Activated CD4-positive, alpha-beta memory T cell treated with anti-CD3 and anti-CD28 coated beads, Interleukin-2, amount 10 ng/mL, durations not matched to agents 7 days and 5 days (primary cell): ENCODE measurements at places on chromosomes 2 and 18.

GRCh38 chr2:20433946-20434553 lies 12.8 kb upstream of the RHOB start:
- peaks cover 35% of the 10 kb centered on the region for H3K27me3 ChIP-seq
- no peak overlapping the region for H3K27ac ChIP-seq
- H3K36me3 ChIP-seq = no peaks in the 10 kb centered on the region

GRCh38 chr18:52310651-52311050 lies 29.3 kb upstream of the DCC start:
- H3K4me3 ChIP-seq = no peak overlapping the region
- no peaks in the 10 kb centered on the region for H3K36me3 ChIP-seq
- H3K27ac ChIP-seq = no peak overlapping the region
- DNase-seq = no peak
- no peaks in the 10 kb centered on the region for H3K4me1 ChIP-seq

DNA sequence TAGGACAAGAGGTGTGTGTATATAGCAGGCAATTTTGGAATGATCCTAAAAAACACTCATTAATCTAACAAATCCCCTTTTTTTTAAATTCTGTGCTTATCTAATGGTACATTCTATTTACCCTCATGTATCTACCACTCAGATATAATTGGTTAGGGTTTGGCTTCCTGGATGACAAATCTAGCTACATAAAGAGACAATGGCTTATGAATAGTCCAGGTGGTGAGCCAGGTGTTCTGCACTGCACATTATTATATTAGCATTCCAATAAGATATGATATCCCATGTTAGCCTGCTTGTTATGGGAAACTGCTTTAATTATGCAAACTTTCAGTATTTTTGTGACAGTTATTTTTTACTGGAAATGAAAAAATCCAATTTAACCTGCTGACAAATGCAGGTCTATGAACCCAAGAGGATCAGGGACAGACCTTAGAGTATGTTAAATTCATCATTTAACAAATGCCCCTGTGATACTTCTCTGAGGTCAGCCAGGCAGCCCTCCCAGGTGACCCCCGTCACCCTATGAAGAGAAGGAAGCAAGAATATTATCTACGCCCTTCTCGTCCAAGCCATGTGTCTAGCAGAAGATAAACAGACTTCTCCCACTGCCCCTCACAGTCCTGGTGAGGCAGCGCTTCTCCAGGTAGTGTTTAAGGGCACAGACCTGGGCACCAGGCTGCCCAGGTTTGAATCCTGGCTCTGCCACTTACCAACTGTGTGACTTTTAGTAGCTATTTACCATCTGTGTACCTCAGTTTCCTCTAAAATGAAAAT lies 83.0 kb downstream of the ADD2 start:
- peaks cover 8% of the 10 kb centered on the region for H3K27me3 ChIP-seq
- H3K27ac ChIP-seq = no peak overlapping the region
- DNase-seq = no peak
- H3K4me3 ChIP-seq = no peak overlapping the region

GRCh38 chr2:74952575-74952974 lies 5.9 kb upstream of the POLE4 start:
- H3K4me1 ChIP-seq = peaks cover 27% of the 10 kb centered on the region
- DNase-seq = no peak
- H3K27ac ChIP-seq = no peak overlapping the region
- peaks cover 31% of the 10 kb centered on the region for H3K36me3 ChIP-seq
- no peaks in the 10 kb centered on the region for H3K27me3 ChIP-seq
